Activated naive CD4-positive, alpha-beta T cell treated with anti-CD3 and anti-CD28 coated beads, Interleukin-2, amount 50 U/mL, for 72 hours (primary cell): ENCODE measurements at places on chromosomes 12 and 14.

DNA sequence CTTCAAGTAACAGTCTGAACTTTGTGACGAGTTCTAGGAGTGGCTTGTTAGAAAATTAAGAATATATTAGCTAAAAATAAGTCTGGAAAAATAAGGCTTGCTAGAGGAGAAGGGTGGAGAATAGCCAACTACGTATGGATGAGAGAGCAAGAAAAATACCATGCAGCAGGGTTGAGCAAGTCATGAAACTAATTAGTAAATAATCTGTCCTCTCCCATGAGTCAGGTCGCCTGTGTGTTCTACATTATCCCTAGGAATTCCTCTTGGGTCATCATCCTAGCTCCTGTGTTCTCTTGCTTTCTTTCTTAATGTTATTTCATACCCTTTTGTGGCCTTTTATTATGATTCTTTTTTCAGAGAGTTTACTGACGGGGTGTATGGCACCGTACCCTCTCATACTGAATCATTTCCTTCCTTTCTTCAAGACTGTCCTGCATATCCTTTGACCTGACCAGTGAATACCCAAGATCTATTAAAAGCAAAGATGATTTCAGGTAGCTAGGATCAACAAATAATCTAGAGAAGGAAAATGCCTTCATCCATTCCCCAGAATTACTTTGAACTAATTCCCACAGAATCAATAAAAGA, 177.2 kb upstream of the NPAS3 start:
- DNase-seq = no peak

GRCh38 chr12:102659200-102659911, 179.0 kb upstream of the IGF1 start:
- no peak for DNase-seq

GRCh38 chr14:51552768-51553404, 98.8 kb upstream of the FRMD6 start:
- DNase-seq = no peak

DNA sequence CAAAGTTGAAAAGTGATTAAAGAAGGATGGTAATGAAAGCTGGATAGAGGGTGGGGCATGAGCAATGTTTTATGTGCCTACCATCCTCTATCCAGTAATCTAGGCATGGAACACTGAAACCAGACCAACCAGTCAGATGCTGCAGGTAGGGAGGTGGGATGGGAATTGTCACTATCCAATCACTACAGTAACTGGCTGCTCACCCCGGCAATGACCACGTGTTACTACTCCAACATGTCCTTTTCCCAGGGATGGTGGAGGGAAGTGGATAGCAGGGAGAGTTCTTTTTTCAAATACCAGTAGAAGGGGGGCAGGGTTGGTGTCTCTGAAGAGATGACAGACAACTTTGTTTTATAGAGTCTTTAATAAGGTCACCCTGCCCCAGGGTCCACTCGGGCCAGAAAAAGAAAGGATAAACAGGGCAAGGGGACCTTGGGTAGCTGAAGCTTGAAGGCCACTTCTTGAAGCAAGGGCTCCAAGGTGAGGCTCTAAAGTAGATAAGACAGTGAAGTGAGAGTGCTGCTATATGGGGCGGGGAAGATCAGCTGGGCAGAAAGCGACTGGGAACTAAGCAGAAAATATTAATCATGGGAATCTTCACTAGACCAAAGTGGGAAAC, 14.7 kb upstream of the CDH24 start:
- DNase-seq = no peak

DNA sequence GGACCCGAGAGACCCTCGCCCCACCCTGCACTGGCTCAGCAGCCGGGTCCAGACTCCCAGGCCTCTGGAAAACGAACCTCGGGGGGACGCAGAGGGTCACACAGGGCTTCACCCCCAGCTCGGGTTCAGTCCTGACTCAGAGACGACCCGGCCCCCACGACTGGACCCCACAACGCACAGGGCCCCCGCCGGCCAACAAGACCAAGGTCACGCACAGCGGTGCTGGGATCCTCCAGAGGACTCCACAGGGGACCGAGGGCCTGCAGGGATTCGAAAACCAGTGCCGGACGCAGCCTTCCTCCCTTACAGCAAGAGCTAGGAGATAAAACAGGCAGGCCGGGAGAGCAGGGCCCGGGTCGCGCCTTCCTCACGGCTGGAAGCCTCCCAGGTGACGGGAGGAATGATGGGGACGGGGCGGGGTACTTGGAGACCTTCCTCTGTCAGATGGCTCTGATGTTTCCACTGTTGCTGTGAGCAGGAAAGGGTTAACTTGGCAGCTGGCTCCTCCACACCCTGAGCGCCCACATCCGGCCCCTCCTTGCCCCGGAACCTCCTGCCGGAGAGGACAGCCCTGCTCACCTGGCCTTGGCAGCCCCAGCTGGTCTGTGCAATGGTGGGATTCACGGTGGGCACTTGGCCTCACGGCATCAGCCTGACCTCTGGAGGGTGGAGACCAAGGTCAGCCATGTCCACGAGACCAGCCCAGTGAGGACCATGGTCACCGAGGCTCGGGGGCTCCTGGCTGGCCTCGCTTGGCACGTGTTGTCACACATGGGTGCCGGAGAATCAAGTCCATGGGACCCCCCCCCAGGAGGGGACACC, 46.2 kb downstream of the GALNT9 start:
- DNase-seq = peak; percentile 26

DNA sequence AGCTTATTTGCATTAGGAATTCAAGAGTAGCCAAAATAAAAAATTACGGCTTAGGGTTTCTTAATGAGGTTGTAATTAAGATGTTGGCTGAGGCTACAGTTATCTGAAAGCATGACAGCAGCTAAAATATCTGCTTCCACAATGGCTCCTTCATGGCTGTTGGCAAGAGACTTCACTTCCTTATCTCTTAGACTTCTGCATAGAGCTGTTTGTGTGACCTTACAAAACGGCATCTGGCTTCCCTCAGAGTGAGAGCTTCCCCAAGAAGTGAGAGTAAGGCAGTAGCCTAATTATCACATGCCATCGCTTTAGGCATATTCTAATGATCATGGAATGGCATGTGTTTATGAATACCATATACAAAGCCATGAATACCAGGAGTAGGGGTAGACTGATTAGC, 57.6 kb downstream of the CCDC59 start:
- DNase-seq = no peak

DNA sequence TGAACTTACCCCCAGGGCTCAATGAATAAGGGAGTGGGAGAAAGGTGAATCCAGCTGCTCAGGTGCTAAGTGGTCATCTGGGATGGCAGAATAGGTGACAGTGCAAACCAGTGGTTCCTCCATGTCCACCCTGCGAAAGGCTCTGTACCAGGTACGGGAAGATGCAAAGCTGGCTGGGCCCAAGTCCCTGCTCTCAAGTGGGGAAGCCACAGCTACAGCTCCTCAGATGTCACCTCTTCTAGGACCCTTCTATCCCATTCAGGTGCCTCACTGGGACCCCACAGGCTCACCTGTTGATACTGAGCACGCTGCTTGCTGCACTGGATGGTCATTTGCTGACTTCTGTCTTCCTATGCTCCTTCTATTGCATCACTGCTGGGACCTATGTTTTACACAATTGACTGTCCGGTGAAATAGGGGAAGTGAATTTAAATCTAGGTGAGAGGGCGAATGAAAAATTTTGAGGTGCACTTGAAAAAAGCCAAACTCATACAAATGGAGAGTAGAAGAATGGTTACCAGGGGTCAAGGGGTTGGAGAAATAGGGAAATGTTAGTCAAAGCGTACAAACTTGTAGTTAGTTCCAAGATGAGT, 20.3 kb upstream of the PPP4R4 start:
- DNase-seq = no peak

DNA sequence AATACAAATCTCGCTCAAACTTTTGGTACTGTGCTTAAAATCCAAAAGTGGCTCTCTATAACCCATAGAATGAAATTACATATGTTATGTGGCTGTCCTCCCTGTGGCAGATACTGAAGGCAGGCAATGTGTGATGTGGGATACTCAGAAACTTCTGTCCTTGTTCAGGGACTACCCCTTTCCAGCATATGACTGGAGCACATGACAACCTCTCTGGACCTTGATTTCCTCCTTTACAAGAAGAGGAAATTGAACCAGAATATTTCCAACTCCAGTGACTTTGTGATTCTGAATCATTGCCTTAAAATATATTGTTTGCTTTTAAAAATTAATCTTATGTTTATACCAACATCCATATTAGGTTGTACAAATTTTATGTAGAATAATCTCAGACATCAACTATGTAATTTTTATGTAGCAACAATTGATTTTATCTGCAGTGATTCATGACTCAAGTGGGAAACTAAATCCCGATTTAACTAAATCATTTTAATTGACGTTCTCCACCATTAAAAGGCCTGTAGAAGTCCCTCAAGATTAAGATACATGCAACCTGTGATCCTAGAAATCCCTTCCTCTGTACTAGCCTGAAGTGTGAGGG, 162.4 kb downstream of the AKAP6 start:
- no peak for DNase-seq

- DNase-seq = no peak
These were observed 322.9 kb downstream of the BCL11B start for GRCh38 chr14:98949051-98949450.

DNA sequence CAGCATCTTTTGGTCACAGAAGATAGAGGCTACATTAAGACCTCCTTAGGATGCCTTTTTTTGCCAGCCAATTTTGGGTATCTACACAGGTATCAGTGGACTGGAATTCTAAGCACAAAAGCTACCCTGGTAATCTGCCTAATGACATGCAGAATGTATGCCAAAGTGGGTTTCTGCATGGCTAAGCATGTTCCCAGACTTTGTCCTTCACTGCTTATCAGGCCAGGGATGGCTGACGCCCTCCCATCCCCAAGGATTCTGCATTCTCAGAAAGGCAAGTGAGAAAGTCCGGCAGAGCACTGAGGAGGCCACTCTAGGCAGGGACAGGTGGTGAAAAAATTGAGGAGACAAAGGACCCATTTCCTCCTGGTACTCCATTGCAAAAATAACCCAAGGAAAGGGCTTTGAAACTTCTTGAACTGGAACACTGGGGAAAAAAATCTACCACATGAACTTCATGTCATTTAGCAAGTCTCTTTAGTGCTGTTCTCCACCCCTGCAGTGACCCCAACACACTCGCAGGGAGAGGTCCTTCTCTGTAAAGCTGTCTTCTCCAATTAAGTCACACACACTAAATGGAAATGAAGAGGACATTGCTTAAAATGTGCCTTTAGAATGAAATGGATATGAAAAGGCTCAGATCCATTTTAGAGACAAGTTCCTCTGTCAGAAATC, 91.7 kb upstream of the MAX start:
- no peak for DNase-seq

DNA sequence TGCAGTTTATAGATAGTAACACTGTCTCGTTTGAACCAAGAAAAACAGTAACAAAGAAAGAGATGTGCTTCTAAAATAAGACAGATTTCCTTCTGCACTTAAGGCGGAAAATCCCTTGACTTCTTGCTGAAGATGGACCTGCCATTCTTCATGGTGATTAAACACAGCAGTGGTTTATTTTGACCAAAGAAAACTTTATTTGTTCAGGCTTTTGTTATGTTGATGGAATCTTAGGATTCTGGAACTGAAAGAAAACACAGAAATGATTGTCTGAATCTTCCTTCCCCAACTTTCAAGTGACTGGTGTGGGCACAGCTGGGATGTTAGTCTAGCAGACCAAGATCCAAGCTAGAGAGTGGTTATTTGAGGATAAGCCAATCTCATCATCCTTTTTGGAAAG, 72.2 kb downstream of the DACT1 start:
- DNase-seq = no peak

GRCh38 chr14:80354860-80355581, 143.7 kb upstream of the DIO2 start:
- no peak for DNase-seq

GRCh38 chr14:103737432-103738045, 21.9 kb downstream of the ZFYVE21 start:
- DNase-seq = no peak

DNA sequence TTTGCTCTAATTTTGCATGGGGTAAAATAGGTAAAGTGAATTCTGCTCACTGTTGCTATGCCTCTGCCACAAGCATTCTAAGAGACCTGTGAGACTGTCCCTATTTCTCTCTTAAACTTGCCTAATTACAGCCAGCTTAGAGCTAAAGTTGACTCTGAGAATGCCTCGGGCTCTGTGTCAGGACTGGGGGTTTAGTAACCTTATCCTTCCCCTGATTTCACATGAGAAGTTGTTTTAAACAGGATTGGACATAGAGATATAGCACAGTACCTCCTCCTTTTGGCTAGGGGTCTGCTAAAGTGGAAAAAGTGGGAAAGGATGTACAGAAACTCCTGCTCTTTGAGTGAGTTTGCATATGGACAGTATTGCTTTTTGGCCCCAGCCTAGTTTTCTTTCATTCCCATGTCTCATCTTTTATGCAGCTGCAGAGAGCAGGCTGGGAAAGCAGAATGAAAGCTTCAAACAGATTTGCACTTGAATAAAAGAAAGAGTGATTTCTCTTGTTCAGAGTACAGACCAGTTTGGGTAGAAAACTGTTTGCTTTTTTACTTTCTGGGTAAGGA, 122.0 kb downstream of the RAD51B start:
- no peak for DNase-seq

DNA sequence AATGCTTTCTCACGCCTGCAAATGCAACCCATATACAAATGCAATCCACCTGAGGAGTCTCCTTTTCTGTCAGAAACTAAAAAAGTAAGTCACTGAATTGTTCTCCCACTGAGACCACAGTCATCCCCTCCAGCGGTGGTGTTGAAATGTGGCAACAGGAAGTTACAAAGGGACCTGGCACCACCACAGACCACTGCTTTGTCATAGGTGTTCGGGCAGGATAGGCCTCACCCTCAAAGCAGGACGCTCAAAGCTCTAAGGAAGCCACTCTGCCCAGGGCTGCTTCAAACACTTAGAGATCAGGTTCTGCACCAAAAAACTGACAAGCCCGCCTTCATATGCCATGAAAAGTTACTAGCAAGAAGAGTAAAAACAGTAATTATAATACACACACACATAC, 11.3 kb downstream of the PHLDA1 start:
- peak; percentile 89 for DNase-seq

GRCh38 chr12:128444598-128444997, 177.6 kb downstream of the TMEM132C start:
- no peak for DNase-seq

DNA sequence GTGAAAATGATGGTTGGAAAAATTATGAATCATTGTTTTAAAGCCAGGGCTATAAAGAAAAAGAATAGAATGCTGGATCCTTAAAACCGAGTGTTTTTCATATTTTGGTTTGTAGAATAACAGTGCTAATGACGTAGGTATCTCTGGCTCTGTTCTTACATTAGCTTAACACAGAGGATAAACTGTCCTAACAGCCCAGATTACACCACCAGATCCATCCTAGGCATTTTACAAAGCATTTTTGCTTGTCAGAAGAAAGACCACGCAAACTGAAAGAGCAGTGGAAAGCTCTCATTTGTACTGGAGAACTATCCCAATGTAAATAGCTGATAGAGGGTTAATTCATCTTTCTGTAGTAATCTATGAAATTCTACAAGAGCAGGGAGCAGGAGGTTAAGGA, 13.6 kb downstream of the IFT81 start:
- DNase-seq = no peak

DNA sequence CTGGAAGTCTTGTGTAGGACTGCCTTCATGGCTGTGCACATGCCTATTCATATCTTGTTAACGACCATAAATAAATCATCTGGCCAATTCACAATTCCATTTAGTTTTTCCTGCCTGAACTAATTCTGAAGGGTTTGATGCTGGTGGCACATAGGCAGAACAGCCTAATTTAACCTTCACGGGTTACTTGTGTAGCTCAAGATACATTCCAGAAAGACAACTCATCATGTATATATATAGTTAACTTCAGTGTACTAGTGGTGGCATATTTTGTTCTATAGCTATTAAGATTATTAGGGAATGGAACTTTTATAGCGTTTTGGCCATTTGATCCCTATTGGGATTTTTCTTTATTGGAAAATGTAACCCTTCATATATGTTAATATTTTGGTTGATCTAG, 31.4 kb downstream of the CFAP54 start:
- no peak for DNase-seq
